ENCODE measurements at places on chromosomes 6 and 20.

DNA sequence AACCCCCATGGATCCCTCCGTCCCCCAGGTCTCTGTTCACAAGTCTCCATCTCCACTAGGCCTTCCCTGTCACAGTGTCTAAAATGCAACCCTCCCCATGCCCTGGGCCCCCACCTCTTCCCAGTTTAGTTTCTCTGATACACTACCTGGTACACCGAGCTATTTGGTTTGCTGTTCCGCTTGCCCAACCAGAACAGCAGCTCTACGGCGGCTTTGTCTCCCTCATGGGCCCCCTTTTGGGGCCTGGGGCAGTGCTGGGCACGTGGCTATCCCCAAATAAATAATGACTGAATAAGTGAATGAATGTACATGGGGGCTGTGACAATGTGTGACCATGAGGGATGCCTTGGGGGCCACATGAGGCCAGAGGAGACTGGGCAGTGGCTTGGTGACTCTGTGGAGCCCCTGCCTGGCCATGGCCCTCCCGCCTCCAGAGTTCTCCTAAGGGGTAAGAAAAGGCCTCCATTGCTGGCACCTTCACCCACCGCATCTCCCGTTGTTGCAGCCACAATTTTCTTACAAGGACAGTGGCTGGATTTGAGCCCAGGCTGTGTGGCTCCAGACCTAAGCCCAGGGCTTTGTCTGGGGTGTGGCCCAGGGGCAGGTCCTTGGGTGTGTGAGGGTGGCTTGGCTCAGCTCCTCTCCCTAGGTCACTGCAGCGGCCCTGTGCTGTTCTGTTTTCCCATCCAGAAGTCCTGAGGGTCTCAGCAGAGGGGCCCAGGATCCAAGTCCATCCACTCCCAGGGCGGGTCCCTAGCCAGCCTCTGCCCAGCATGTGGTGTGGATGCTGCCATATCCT is 408.5 kb upstream of the SULF2 start:
- no peak for DNase-seq

GRCh38 chr20:50358971-50359370 is 151.2 kb upstream of the PTPN1 start:
- DNase-seq: no peak

- DNase-seq: no peak
Observed at GRCh38 chr6:156167016-156167624, 610.1 kb upstream of the ARID1B start.

DNA sequence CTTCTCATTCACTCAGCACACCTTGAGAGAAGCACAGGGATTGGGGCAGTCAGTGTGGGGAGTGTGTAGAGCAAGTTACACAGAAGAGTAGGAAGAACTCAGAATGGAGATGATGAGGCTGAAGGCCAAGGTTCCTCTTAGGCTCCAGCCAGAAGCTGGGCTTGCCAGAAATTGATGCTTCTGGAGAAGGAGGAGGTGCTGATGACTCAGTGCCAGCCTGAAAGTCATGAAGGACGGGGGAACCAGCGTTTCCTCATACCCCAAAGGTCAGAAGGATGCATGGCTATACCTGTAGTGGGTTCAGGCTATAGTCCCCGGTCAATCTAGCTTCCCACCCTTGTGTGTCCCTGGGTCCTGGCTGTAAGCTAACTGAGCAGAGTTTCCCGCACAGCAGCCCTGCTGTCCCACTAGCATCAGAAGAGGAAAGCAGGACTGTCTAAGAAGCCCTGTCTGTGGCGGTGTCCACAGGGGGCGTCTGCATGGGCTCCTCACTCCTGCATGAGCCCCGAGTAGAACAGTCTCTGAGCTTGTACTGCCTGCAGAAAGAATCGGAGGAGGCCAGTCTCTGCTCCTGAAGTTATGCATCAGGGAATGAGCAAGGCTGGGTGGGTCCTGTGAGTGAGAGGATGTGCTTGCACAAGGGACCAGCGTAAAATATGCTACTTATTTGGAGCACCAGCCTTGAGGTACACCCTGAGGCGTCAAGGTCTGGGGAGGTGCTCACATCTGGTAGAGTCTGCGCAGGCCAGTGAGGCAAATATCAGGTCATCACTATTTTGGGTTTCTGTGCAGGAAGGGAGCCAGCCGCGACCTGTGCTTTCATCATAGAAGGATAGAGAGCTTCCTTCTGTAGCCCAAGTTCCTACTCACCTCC is 148.5 kb downstream of the MRPL14 start:
- DNase-seq: peak; percentile 45

DNA sequence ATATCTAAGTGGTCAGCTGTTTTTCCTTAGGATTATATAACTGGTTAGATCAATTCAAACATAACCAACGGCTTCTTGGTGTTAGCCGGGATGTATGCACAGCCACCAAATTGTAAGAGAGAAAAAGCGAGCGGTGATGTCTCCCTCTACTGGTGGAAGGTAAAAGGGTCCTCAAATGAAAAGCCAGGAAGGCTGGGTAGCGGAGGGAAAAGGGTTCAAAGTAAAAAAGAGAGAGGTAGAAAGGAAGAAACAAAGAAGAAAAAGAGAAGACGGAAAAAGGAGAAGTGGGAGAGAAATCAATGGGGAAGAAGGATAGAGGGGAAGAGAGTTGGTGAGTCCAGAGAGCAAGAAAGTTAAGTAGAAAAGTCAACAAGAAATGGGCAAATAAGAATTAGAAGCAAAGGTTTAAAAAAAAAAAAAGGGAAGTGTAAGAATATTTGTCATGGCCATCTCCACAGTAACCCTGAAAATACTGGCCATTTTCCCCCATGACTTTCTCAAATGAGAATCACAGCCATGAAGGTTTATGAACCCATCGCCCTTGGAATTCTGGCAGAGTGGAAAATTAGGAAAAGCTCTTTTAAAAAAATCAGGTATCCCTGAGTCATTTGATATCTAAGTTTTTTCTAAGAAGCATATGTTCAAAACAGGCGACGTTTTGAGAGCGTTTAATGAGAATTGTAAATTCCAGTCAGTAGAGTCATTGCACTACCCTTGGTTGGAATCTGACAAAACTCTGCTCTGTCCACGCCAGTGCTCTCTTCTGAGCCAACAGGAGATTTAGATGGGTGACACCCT is 155.6 kb upstream of the SNX9 start:
- DNase-seq: no peak

- no peak for DNase-seq
Observed at GRCh38 chr6:113522376-113522775, 334.8 kb upstream of the MARCKS start.

- DNase-seq: peak; percentile 46
Observed at GRCh38 chr20:63531686-63532448, 5.3 kb downstream of the PTK6 start.

DNA sequence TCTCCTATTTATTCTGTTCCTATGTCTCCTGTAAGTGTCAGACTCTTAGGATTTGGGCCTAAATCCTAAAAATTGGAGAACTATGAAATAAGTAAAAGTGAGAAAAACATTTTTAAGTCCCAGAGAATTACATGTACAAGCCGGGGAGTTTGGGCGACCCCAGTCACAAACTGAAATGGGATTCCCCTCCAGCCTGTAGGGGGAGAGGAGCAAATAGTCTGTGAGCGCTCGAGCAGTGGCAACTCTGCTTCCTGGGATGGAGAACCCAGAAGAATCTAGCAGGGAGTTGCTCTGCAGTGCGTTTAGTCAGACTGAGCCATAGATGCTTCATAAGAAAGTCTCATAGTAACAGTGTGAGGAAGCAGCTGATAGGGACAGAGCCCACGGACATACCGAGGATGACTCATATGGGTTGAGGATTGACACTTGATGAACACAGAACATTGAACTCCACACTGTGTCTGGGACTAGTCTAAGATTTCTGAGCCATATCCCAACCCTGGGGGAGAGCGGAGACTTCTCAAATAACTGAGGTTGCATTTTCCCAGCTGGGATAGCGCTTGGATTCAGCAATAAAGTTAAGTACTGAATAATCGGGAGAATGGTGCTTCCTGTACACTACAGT is 437.2 kb downstream of the BCKDHB start:
- DNase-seq: peak; percentile 64

- no peak for DNase-seq
Observed at GRCh38 chr20:63889241-63890200, 5.4 kb upstream of the DNAJC5 start.

DNA sequence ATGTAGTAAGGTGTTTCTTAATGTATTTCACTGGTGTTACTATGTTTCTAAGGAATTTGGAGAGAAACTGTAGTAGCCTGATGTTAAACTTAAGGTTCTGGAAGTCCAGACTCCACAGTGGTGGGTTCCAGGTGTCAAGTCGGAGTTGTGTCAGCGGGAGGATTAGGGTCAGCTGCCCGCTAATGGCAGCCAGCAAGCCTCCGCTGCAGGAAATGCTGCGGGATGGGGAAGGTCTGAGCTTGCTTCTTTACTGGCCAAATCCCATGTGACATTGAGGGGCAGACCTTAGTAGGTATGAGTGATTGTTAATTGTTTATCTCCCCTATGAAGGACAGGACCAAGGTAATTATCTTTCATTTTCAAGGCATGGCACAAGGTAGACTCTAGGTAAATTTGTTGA is 3.7 kb upstream of the ARID1B start:
- no peak for DNase-seq

All from islet precursor cell (in vitro differentiated cells).